SK-N-DZ (cell line): ENCODE measurements at places on chromosomes 2 and 18.

- no peak for DNase-seq
Observed at GRCh38 chr2:48734576-48735303, 20.8 kb downstream of the LHCGR start.

- DNase-seq = no peak
Observed at GRCh38 chr18:58909521-58909920, 44.8 kb downstream of the ZNF532 start.

DNA sequence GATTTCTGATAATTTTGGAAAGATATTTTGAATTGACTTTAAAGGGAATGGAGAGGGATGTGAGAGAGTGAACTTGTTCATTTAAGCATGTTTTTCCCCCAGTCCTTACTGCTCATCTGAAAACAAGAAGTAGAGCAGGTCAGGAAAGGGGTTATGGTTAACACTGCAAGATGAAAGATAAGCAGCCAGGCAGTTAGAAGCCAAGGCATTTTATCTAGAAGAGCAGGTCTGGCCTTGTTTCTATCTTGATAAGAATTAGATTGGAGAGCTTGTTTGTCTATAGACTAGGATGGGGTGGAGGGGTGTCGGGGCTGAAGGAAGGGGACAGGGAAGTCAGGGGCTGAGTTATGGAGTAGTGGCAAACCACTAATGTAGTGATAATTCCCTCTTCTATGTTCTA, 171.6 kb downstream of the IKZF2 start:
- DNase-seq = peak; percentile 87

DNA sequence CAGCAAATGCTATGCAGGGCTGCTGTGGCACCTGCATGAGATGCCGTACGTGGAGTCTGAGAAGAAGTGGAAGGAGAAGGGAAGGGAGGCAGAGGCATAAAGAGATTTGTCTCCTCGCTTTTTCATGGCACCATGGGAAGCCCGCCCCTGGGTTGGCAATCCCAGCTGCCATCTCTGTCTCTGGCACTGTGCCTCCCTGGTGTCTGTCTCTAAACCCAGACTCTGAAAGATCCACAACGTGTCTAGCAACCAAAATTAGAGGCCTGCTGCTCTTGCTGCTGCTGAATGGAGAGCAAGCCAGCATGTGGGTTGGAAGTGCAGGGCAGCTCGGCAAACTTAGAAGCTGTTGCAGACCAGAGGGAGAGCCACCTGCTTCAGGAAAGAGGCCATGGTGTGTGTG, 53.1 kb downstream of the INO80C start:
- no peak for DNase-seq

DNA sequence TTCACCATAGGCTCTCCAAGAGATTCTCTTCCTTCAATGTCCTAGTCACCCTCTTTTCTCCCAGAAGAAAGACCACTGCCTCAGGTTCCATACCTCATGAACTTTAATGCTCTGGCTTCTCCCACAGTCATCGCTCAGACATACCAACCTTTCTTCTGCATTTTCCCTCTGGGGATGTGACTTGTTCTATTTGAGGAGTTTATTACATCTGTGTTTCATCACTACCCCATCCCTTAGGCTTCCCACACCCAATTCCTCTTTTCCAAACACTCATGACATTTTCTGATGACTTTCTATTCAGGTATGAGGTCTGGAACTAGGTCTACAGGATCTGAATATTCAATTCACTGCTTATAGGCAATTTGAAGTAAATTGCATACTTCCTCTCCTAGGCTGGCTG, 298.6 kb upstream of the MAP2 start:
- DNase-seq = no peak

- DNase-seq = peak; percentile 6
Observed at GRCh38 chr2:83280391-83280790, 1178.7 kb downstream of the SUCLG1 start.

DNA sequence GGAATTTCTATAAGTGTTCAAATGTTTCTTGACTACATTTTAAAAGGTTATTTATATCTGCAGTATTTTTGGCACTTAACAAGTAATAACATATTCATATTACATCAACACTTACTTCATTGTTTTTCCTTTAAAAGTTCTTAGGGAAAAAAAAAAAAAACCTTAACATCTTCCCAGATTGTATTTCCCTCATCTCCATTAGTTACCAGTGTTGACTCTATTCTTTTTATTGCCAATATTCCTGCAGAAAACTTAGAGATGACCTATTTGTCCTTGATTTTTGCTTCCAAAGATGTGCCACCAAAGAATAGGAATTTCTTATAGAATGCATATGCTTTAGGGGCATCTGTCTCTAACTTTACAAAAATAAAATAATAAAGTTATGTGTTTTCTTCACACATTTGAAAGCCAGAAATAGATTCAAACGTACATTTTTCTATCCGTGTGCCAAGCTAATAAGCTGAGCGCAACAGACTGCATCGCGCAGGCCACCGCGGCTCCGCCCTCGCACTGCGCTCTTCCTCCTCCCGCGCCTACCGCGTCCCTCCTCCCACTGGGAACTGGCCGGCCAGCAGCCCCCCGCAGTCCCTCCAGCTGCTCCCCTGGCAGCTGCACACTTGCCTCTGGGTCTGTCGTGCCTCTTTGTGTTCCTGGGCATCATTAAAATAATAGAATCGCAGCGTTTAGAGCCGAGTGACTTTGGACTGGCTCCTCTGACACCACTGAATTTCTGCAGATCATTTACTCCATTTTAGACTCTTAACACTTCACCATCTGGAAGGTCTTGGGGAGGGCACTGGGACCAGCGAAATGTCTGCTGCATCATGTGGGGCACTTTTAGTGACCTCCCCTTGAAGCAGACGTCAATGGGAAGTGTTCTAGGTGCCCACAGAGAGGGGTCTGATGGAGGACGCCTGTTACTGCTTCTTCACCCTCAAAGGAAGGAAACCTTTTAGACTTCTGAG, 21.2 kb upstream of the NAB1 start:
- peak; percentile 47 for DNase-seq

DNA sequence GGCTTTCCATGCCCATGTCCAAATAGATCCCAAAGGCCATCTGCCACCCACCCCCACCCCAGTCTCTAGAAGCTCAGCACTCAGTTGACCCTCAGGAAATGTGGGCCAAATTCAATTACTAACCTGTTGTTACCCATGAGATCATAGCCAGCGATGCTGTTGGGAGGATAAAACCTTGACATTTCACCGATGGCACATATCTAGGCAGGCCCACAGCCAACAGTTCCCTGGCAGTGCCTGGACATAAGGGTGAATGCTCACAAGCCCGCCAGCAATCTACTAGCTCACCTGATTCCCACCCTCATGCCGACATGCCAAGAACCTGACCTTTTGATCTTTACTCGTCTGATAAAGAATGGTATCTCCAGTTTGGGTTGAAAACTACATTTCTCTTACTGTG, 11.8 kb upstream of the ACOXL start:
- no peak for DNase-seq

DNA sequence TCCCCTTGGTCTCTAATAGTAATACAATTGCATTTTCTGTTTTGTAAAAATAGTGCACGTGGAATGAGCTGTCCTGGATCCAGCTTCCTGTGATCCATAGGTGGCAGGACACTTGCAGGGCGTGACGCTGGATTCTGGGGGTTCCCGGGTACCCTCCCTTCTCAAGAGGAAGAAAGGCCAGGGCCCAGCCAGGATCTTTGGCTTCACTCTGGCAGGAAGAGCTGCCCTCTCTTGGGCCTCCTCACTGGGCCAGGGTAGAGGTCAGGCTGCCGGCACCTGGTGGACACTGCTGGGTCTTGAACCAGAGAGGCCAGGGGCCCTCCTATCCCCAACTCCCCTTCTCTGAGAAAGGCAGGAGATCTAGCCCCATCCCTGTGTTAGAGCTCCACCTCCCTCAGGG, 37.8 kb upstream of the OTOF start:
- DNase-seq = no peak

- no peak for DNase-seq
Observed at GRCh38 chr2:155381436-155381835, 682.9 kb downstream of the KCNJ3 start.

DNA sequence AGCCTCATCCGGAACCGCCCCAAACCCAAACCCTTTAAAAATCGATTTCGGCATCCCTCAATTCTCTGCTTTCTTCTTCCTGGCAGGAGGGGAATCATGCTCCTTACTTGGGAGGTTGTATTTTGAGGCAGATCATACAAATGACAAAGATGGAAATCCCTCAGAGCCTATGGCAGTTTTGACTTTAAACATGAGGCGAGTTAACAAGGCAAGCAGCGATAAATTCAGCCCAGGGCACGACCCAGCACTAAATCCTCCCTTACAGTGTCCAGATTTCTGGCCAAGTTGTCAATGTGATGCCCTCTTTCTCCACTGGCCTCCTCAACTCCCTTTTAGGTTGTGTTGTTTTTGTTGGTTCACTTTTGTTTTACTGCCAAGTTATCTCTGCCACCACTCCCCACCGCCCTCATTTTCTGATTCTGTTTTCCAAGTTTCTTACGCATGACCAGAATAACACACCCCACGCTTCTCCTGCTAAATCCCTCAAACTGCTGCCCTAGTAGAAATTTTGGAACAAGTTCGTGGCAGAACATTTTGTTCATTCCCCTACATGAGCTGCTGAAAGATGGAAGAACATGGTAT, 68.3 kb downstream of the CTAGE1 start:
- no peak for DNase-seq

DNA sequence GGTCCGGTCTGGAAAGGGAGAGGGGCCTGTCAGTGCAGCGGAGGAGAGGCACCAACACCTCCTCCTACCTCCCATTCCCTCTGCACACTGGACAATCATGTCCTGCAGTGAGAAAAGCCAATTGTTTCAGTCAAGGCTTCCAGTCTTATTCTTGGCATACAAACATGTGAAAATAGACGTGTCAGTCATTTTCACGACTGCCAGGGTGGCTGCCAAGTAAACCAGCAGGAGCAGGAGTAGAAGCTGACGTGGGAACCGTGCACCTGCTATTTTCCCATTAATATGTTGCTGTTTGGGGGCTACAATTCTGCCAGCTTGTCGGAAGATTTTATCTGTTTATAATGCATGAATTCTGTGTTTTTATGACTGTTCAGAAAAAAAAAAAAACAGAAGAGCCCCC, 202.3 kb downstream of the SPP2 start:
- DNase-seq = no peak

- DNase-seq = no peak
Observed at GRCh38 chr2:177747384-177747783, 325.2 kb downstream of the PDE11A start.

- DNase-seq = no peak
Observed at GRCh38 chr2:26706616-26707473, 14.3 kb downstream of the KCNK3 start.

GRCh38 chr2:185219981-185220380, 518.6 kb upstream of the FSIP2 start:
- DNase-seq = peak; percentile 75

DNA sequence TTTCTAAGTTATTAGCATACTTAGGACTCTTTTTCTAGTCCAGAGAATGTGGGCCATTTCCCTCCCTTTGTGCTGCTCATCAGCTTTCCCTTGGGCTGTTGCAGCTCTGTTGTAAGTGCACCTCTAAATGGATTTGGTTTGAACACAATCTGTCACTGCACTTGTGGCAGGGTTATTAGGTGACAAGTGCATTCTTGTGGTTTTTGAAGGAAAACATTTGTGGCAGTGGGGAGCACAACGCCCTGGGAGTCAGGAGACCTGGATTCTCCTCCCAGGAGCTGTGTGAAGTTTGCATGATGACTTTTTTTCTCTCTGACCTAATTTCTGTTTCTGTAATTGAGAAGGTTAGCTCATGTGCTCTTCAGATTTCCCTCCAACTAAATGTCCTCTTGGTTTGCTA, 630.9 kb upstream of the FAM98A start:
- DNase-seq = no peak

- DNase-seq = no peak
Observed at GRCh38 chr18:63878925-63879324, 8.6 kb upstream of the SERPINB2 start.

GRCh38 chr2:43605079-43605655, 9.3 kb upstream of the THADA start:
- DNase-seq = peak; percentile 55

DNA sequence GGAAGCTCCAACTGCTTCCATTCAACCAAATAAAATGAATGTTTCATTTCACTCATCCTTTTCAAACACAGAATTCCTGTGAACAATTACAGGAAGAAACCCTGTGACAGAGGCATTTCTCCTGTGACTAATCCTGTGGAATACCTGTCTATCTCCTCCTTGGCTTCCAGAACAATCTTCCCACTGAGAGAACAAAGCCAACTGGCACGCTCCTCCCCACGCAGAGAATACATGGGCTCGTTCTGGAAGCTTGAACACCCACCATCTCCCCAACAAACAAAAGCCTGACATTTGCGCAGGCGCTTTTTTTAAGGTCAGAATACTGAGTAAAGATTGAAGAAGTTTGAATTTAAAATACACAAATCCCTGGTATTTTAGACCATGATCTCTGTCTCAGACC, 104.7 kb upstream of the SLC66A3 start:
- no peak for DNase-seq

DNA sequence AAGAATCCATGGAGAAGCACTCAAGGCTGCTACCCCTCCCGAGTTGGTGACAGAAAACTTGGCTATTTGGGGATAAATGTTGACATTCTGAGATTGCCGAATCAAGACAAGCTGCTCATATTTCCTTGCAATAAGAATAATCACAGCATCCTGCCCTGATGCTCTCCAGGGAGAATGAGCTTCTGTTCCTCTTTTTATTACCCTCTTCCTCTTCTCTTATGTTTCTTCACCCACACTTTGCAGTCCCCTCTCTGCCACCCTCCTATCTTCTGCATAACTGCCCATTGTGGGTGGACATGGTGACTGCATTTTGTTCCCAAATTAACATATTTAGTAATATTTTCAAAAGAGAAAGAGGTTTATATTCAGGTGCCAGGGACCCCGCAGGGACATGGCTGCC, 11.9 kb upstream of the MSGN1 start:
- no peak for DNase-seq

DNA sequence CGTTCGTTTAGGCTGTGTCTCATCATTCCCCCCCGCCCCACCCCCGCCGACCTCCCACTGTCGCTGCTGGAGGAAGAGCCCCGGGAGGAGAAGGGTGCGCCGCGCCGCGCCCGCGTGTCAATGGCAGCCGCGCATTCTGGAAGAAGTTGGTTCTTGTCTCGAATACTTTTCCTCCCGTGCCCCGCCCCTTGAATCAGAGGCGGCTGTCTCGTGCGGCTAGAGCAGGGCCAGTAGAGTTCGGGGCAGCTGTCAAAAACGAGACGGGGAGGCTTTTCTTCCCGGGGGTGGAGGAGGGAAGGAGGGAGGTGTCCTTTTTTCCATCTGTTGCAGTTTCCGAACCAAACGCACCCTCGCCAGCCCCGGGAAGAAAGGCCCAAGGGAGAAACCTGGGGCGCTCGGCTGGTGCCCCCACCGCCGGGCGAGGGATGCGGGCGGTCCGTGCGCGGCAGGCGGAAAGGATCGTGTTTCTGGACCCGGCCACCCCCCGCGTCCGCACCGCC, 410 bp upstream of the TGIF1 start:
- peak; percentile 51 for DNase-seq

- DNase-seq = no peak
Observed at GRCh38 chr18:70386582-70386981, 97.7 kb downstream of the SOCS6 start.

- DNase-seq = no peak
Observed at GRCh38 chr2:232515639-232516038, 4.5 kb upstream of the PRSS56 start.

DNA sequence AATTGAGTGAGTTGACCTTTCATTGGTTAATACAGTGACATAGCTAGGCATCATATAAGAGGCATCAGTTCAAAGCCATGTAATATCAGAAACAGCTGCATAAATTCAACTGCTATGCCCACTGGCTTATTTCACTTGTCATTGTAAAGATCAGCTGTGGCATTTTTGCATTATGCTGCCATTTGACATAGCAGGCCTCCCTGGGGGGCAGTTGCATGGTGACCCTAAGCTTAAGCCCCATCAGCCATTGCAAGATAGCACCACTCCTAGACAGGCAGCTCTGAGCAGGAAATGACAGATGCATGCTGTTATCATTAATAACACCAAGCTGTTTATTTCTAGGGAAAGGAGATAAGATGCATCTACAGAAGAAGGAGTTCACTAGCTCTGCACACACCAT, 233.4 kb upstream of the CNTNAP5 start:
- peak; percentile 63 for DNase-seq
